ENCODE measurements at places on chromosomes 6 and 20. TPM values are rescaled to one million over a fixed set of nuclear protein-coding genes. Genes with fewer than 3 reads are reported as not detected.

The BTN1A1 gene
- not detected for total RNA-seq

The MAFB gene
- total RNA-seq = 1.5 TPM

The RIPOR3 gene
- not detected for total RNA-seq

The GPLD1 gene
- not detected for total RNA-seq

The IP6K3 gene
- 4.1 TPM for total RNA-seq

The AHI1 gene
- total RNA-seq = 18.9 TPM

The NOP56 gene
- total RNA-seq = 168 TPM

The TBP gene
- 17.4 TPM for total RNA-seq

The AKAP12 gene
- 33.0 TPM for total RNA-seq
